ENCODE measurements at places on chromosomes 2 and 18.

DNA sequence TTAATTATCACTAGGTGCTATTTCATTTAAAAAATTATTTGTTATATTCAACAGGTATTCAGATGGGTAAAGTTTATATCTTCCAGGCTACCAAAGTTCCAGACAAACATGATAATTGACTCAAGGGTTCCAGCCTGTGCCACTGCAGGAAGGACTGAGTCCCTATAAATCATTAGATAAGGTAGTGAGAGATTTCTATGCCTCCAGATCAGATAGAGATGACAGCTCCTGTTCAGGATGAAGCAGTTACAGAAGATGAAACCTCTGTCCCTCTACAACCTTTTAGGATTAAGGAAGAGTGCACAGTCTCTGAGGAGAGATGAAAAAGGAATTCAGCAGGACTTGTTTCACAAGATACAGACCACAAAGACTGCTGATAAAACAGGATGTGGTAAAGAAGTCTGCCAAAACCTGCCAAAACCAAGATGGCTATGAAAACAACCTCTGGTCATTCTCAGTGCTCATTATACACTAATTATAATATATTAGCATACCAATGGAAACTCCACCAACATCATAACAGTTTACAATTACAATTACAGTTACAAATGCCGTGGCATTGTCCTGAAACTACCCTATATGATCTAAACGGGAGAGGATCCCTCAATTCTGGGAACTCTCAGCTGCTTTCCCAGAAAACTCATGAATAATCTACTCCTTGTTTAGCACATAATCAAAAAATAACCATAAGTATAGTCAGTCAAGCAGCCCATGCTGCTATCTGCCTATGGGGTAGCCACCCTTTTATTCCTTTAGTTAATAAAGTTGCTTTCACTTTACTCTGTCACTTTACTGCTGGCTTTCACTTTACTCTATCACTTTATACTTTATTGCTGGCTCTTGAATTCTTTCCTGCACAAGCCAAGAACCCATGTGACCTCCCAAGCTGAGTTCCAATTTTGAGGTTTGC is 288.5 kb downstream of the PDE11A start:
- DNase-seq, result no peak

DNA sequence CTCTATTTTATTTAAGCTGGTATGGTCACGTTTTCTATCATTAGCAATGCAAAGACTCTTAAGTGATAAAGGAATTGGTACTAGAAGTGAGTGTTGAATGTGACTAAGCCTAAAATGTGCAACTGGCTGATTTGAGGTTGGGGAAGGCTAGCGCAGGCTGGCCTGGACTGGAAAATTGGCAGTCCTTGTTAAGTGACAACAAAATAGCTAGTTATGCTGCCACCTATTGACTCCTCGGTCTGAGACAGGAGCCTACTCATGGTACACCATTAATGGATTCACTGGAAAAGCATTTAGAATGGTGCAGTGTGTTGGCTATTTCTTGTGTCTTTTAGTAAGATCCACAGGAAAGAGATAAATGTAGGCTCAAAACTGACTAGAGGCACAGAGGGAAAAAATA is 5.7 kb upstream of the WIPF1 start:
- DNase-seq, result peak; percentile 61

DNA sequence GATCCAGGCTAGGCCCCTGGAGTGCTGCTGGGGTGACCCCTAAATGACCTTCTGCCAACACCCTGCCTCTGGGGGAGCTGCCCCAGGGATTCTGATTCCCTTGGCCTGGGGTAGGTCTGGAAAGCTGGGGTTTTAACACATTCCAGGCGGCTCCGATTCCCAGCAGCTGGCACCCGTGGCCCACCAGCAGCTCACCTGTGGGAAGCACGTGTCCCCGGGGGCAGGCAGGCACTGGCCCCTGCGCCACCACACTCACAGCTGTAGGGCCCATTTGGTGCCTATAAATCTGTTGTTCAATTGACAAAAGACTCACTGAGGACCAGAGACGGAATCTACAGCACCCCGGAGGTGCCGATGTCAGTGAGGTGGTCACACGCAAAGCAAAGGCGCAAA is 4.1 kb upstream of the KLHL30 start:
- DNase-seq, result no peak

DNA sequence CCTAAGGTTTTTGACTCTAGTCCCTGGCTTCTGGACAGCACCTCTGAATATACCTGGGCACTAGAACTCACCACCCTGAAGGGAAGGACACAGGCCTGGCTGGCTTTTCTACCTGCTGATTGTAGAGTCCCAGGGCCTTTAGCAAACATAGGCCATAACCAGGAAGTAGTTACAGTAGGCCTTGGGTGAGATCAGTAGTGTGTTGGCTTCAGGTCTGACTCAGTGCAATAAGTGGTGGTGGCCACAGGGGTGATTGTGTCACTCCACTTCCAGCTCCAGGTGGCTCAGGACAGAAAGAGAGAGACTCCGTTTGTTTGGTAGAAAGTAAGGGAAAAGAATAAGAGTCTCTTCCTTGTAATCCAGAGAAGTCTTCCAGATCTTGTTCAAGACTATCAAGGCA is 101.7 kb upstream of the LGALSL start:
- no peak for DNase-seq

- no peak for DNase-seq
Observed at GRCh38 chr2:20976527-20976926, 67.3 kb downstream of the APOB start.

- DNase-seq, result no peak
Observed at GRCh38 chr2:12048550-12048949, 302.1 kb downstream of the LPIN1 start.
